ENCODE measurements at places on chromosomes 6 and 20.

DNA sequence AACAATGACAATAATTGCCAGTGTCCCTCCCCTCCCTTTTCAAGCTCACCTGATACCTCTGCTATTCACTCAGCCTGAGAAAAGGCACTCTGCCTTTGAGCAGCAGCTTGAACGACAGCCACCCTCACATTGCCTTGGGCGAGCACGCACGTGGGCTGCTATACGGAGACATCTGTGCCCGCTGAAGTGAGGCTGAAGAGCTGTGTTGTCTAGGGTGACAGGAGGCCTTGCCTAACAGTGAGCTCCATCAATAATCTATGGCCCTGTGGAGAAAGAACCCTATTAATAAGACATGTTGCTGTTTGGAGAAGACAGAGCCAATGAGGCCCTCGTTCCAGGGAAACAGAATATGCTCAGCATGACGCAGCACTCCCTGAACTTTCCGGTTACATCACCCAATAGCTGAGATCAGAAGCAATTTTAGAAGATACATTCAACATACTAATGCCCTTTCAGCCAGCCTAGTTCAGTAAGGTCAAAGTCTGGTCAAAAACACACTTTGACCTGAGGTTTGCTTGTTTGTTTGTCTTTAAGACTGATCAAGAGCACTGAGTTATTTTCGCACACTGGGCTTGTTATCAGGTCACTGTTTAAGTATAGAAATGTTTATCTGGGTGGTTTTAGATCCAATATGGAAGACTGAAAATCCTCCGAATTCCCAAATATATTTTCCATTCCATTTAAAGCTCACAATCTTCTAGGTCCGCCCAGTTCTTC lies 30.6 kb downstream of the RBM24 start:
- DNase-seq = no peak

- no peak for DNase-seq
These were observed 88.4 kb downstream of the ID4 start for GRCh38 chr6:19925533-19925932.

- no peak for DNase-seq
These were observed 9.2 kb downstream of the LAMP5 start for GRCh38 chr20:9523636-9524035.

GRCh38 chr20:18055261-18055660 lies 2.5 kb downstream of the OVOL2 start:
- DNase-seq = no peak

DNA sequence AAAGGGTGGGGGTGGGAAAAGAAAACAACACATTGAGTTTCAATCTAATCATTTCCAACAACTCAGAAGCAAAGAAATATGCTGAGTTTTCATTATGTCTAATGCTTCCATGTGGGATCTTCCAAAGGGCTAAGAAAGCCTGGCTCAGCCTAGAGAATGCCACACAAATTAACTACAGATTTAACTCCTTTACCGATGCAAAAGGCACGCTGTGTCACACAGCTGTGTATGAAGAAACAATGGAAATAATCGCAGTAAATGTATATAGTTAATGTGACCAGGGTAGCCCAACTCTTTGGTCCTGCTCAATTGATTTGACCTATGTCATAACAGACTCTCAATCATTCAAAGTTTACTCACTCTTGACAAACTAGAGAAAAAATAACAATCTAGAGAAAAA lies 17.8 kb downstream of the B4GALT5 start:
- no peak for DNase-seq

DNA sequence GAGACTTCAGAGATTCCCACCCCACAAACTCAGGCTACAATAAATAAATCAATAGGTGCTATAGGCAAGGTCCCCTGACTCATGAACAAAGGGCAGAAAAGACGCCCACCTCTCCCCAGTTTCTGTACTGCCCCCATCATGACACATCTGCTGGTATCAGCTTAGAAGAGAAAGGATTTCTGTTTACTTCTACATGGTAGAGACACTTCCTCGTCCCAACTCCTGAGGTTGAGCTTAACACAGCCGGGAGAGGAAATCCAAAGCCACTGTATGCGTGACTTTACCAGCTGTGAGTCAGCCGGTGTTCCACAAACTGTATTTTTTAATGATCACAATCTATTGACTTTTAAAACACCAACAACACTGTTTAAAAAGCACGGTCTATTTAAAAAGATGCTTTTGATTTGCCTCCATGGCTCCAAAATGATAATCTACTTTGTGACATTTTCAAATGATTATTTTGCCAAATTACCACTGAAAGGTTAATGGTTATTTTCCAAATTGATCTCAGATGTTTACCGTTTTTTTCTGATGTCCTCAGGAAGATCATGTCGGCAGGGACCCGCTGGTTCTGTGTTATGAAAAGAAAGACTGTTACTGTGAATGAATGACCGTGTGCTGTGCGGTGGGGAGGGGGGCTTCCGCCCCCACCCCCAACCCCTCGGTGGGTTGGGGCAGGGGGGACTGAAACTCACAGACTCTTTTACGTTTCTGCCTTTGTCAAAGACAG lies 72.5 kb downstream of the ATP9A start:
- DNase-seq = no peak
